ENCODE measurements at places on chromosomes 12 and 14. TPM values are rescaled to one million over a fixed set of nuclear protein-coding genes. Genes with fewer than 3 reads are reported as not detected.

Gene CLBA1
- total RNA-seq: 13.8 TPM

Gene INHBC
- not detected for total RNA-seq

Gene C12orf57
- total RNA-seq: 126 TPM

Gene ITPK1
- 25.9 TPM for total RNA-seq

Gene GDF3
- total RNA-seq: not detected
